ENCODE measurements at places on chromosomes 4 and X. TPM values are rescaled to one million over a fixed set of nuclear protein-coding genes. Genes with fewer than 3 reads are reported as not detected.

- no peaks in the 10 kb centered on the region for H3K27me3 ChIP-seq
- H3K36me3 ChIP-seq, result no peaks in the 10 kb centered on the region
- DNase-seq, result no peak
- H3K4me1 ChIP-seq, result no peaks in the 10 kb centered on the region
These were observed 90.1 kb downstream of the SH3BGRL start for GRCh38 chrX:81291996-81292395.

STK26 gene
- 16.9 TPM for total RNA-seq

- H3K4me3 ChIP-seq, result no peak overlapping the region
- no peaks in the 10 kb centered on the region for H3K36me3 ChIP-seq
- H3K27ac ChIP-seq, result no peak overlapping the region
- H3K27me3 ChIP-seq, result no peaks in the 10 kb centered on the region
These were observed 142.8 kb upstream of the EOLA2 start for GRCh38 chrX:150081076-150081475.

THAP9 gene
- 5.9 TPM for total RNA-seq

- H3K27ac ChIP-seq, result no peak overlapping the region
- DNase-seq, result no peak
- H3K36me3 ChIP-seq, result no peaks in the 10 kb centered on the region
- no peaks in the 10 kb centered on the region for H3K27me3 ChIP-seq
- H3K4me1 ChIP-seq, result no peaks in the 10 kb centered on the region
- no peak overlapping the region for H3K4me3 ChIP-seq
These were observed 185.1 kb downstream of the ADGRL3 start for GRCh38 chr4:61385256-61385655.

ABLIM2 gene
- total RNA-seq, result 0.75 TPM

GRCh38 chrX:83934220-83934619, 73.3 kb downstream of the CYLC1 start:
- no peaks in the 10 kb centered on the region for H3K27me3 ChIP-seq
- no peak for DNase-seq
- no peak overlapping the region for H3K27ac ChIP-seq
- H3K36me3 ChIP-seq, result no peaks in the 10 kb centered on the region
- no peak overlapping the region for H3K4me3 ChIP-seq
- no peaks in the 10 kb centered on the region for H3K4me1 ChIP-seq

DNA sequence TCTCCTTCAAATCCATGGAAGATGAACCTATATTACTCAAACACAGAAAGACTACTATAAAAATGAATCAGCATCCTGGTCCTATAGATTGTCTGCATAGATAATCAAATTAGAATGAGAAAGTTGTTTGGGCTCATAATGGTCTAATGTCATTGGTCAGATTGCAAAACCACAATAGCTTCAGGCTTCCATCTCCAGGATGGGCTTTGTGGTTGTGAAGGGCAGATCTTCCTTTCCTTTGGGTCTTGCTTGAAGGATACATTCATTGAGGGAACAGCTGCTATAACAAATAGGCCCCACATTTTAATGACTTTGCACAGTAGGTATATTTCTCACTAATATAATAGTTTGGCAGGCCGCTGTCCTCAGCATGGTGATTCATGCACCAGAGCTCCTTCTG, 94.3 kb downstream of the REPS2 start:
- H3K27me3 ChIP-seq, result no peaks in the 10 kb centered on the region
- no peaks in the 10 kb centered on the region for H3K4me1 ChIP-seq
- no peaks in the 10 kb centered on the region for H3K36me3 ChIP-seq
- H3K4me3 ChIP-seq, result no peak overlapping the region
- no peak for DNase-seq

DNA sequence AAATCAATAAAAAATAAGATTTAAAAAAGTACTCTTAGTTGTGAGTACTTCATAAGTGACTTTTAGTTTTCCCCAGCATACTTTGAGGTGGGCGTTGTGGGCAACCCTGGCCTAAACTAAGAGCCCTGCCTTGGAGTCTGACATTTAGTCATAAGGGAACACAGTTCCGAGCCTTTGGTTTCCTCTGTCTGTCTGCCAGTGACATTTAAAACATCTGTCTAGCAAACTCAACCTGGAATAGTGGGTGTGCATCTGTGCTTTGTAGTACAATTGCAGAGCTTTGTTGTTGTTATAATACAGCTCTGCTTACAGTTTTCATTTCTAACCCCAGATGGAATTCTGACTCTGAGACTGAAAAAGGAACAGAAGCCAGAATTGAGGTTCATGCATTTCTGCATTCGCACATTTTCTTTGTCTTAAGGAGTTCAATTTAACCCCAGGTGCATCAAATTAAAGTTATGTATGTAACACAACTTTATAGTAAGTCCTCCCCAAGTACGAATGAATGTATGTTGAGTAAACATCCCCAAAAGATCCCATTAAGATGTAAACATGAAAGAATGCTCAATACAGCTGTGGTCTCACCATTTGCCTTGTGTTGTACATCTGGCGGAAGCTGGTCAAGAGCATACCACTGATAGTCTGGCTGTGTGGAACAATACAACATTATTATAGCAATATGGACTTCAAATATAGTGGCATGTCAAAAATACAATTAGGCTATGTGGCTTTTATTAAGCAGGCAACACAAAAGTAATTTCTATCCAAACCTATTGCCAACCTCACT, 25.9 kb downstream of the TNIP3 start:
- DNase-seq, result no peak
- H3K27ac ChIP-seq, result no peak overlapping the region
- H3K36me3 ChIP-seq, result no peaks in the 10 kb centered on the region
- H3K4me1 ChIP-seq, result no peaks in the 10 kb centered on the region
- H3K4me3 ChIP-seq, result no peak overlapping the region
- no peaks in the 10 kb centered on the region for H3K27me3 ChIP-seq

DNA sequence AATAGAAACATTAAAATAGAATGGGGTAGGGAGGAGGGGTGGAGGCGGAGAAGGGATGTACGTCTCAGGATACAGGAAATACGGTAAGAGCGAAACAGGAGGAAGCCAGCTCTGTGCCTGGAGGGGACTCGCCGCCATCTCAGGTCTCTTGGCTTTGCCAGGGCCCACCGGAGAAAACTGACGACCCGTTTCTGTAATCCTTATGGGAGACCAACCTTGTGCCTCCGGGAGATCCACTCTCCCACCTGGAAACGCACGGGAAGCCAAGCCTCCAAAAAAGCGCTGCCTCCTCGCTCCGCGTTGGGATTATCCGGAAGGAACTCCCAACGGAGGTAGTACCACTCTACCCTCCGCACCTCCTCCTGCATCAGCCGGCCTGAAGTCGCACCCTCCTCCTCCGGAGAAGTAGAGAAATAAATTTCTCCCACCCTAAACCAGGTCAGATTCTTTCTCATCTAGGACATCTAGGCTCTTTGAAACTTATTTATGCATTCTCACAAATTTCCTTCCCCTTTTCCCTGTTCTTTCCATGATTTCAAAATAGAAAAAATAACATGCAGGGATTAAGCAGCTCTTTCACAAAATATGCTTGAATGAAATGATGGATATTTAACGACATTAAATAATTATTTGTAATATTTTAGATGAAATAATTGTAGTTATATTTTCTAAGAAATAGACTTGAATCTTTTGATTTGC, at the start of gene NBDY:
NBDY (plus strand) TSS at position 92 of the 699 bp plus-strand sequence; CDS start at position 203, 111 bp downstream.
- peak within 1 kb of the TSS; percentile 86 for H3K4me3 ChIP-seq
- peak within 1 kb of the TSS; percentile 10 for H3K27ac ChIP-seq
- peak; percentile 33 for DNase-seq
- no peaks in the 10 kb centered on the region for H3K36me3 ChIP-seq
- no peaks in the 10 kb centered on the region for H3K4me1 ChIP-seq

- no peak overlapping the region for H3K4me3 ChIP-seq
- no peaks in the 10 kb centered on the region for H3K27me3 ChIP-seq
- no peak for DNase-seq
- no peak overlapping the region for H3K27ac ChIP-seq
- H3K36me3 ChIP-seq, result peaks cover 3% of the 10 kb centered on the region
- no peaks in the 10 kb centered on the region for H3K4me1 ChIP-seq
These were observed 57.7 kb upstream of the S100G start for GRCh38 chrX:16592194-16592770.

- no peak overlapping the region for H3K27ac ChIP-seq
- no peak overlapping the region for H3K4me3 ChIP-seq
- no peak for DNase-seq
These were observed 1082.3 kb upstream of the PABPC4L start for GRCh38 chr4:135283934-135284333.

DNA sequence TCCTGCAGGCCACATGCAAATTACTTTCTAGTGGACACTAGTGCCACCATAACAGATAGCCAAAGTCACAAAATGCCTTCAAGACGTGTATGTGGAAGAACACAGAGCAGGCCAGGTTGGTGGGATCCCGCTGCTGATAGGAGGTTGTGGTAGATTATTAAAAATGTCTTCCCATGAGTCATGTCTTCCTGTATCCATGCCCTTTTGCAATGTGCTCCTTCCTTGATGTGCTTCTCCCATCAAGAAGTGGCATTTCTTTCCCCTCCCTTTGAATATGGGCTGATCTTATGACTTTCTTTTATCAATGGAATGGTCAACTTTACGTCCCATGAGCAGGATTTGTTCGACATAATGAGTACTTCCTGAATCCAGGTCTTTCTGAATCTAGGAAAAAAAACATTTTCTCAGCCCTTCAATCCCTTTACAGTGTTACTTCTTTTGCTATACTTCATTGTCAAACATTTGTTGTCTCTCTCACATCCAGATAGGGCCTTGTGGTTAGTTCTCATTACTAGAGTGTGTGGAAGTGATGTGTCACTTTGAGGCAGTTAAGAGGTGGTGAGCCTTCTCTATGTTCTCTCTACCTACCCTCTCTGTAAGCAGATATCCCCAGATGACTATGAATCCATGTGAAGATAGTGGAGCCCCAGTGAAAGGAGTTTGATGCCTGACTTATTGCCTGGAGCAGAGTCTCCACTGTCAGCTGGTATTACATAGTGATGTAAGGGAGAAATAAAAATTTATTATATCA, 519.2 kb upstream of the DIPK2B start:
- no peaks in the 10 kb centered on the region for H3K27me3 ChIP-seq
- H3K36me3 ChIP-seq, result no peaks in the 10 kb centered on the region
- no peaks in the 10 kb centered on the region for H3K4me1 ChIP-seq

UGT2B10 gene
- total RNA-seq, result 122 TPM

MSX1 gene
- total RNA-seq, result not detected

DNA sequence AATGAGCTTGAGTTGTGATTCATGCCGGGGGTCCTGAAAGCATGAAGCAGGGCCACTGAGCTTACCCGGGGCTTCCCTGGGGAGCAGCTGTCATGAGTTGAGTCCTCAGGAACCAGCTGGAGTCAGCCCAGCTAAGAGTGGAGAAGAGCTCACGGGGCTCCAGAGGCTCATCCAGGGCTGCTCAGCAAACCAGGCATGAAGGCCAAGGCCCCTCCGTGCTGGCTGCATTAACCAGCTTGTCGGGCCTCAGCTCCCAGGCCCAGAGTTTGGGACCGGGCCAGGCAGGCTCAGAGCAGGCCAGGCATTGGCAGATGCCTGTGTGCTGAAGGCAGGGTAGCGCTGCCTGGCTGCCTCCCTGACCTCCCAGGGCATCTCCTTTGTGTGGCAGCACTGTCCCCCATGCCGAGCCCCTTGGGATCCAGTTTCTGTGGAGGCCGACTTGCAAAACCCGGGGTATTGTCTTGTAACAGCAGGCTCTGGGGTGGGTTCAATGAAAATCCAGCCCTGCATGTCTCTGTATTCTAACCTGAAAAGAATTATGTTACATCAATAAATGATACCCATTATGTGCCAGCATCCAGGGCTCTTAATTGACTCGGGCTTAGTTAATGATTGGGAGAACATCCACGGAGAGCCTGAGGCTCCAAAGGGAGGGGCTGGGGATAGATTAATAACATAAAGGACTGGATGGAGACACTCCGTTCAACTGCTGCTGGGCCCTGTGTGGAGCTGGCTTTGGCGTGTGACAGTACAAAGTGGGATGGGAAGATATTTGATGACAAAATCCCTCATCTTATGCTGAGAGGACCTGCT, 68.0 kb upstream of the MSX1 start:
- H3K4me1 ChIP-seq, result no peaks in the 10 kb centered on the region
- peaks cover 2% of the 10 kb centered on the region for H3K27me3 ChIP-seq
- H3K36me3 ChIP-seq, result no peaks in the 10 kb centered on the region
- no peak overlapping the region for H3K27ac ChIP-seq
- no peak for DNase-seq
- H3K4me3 ChIP-seq, result no peak overlapping the region

DNA sequence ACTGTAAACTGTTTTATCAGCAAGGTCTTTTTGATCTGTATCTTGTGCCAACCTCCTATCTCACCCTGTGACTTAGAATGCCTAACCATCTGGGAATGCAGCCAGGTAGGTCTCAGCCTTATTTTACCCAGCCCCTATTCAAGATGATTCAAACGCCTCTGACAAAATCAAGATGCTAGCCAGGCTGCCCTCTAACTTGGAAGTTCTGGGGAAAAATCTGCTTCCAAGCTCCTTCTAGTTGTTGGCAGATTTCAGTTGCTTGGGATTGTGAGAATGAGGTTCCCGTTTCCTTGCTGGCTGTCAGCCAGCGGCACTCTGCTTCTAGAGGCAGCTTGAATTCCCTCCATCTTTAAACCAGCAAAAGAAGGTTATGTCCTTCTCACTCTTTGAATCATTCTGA, 34.7 kb downstream of the LUZP4 start:
- H3K4me1 ChIP-seq, result no peaks in the 10 kb centered on the region
- H3K27me3 ChIP-seq, result no peaks in the 10 kb centered on the region
- H3K4me3 ChIP-seq, result no peak overlapping the region
- DNase-seq, result no peak

ESX1 gene
- not detected for total RNA-seq

- no peak for DNase-seq
- H3K36me3 ChIP-seq, result no peaks in the 10 kb centered on the region
- H3K27ac ChIP-seq, result no peak overlapping the region
- no peaks in the 10 kb centered on the region for H3K27me3 ChIP-seq
- H3K4me3 ChIP-seq, result no peak overlapping the region
These were observed 536.0 kb upstream of the PRKX start for GRCh38 chrX:4249401-4249800.

DNA sequence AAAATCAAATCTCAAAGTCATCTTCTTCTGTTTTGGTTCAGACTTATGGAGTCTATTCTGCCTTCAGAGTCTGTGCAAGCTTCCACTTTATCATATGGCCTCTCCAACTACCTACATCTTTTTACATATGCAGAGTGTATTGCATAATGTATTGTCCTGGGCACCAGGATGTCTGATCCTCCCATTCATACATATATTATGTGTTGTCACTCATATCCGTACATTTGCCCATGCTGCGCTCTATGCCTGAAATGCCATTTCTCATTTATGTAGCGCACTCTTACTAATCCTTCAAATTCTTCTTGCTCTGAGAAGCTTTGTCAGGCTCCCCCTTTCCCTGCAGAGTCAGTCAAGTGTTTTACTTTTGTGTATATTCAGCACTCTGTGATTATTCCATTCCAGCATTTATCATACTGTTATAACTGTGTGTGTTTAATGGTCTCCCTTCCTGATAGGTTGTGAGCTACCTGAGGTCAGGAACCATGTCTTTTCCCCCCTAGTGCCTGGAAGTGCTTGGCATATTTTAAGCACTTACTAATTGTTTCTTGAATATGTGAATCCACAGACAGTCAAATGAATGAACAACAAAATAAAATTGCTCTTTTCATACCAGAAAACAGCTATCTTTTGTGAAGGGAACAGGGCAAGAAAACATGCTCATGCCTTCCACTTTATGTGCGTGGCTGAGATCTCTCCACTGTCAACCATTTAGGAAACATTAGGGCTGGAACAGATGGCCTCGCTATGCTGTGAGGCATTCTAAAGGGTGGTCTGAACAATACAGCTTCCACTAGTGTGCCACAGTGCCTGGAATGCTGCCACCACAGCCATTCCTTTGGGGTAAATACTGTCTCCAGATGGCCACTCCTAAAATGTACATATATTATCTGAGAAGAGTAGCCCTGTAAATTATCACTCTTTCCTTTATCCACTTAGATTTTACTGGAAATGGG, 81.8 kb downstream of the GLUD2 start:
- H3K27me3 ChIP-seq, result no peaks in the 10 kb centered on the region
- H3K4me1 ChIP-seq, result no peaks in the 10 kb centered on the region
- no peaks in the 10 kb centered on the region for H3K36me3 ChIP-seq
- H3K27ac ChIP-seq, result no peak overlapping the region
- no peak overlapping the region for H3K4me3 ChIP-seq
